ENCODE measurements at places on chromosomes 13 and 19.

GRCh38 chr13:74168263-74168675 lies 34.1 kb upstream of the KLF12 start:
- DNase-seq: no peak

- DNase-seq: no peak
Observed at GRCh38 chr19:35231956-35232645, 3.6 kb upstream of the FAM187B start.

DNA sequence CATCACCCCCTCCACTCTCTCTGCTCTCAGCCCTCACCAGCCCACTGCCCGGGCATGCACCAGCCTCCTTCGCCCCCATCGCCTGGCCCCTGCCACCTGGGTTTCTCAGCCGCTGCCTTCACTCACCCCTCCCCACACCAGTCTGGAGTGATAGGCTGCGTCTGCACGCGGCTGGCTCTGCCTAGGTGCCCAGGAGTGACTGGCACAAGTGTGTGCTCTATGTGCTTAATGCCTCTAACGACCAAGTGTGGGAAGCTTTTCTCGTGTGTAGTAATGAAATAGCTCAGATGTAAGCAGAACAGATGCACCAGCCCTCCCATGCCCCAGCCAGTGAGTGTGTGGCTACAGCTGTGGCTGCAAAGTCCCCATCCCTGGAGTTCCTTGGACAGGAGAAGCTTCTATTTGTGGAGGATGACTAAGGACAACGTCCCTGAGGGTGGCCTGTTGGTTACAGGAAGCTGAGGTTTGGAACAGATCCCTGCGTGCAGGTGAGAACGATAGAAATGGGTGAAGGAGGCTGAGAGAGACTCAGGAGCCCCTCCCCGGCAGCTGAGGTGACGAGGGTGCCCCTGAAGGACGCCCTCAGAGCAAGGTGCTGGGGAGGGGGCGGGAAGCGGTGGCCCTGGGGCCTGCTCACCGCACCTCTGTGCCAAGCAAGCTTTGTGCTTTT lies 35.6 kb downstream of the ATP11A start:
- DNase-seq: no peak

DNA sequence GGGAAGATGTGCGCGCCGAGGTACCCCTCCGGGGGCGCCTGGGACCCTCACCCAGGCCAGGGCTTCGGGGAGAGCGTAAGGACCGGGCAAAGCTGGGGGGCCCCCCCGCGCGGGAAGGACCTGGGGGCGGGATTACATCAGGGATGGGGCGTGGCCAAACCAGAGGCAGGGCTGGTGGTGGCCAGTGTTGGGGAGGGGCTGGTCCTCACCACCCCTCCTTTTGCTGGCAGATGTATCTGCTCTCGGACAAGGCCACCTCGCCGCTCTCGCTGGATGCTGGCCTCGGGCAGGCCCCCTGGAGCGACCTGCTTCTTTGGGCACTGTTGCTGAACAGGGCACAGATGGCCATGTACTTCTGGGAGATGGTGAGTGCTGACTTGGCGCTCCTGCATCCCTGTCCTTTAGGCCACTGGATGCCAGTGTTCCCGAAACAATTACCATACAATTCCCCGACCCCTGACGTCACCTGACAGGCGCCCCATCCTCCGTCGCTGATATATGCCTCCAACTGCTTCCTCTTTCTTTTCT lies 25.3 kb downstream of the TRPM4 start:
- no peak for DNase-seq

GRCh38 chr13:21929400-21929799 lies 258.5 kb downstream of the FGF9 start:
- DNase-seq: no peak

DNA sequence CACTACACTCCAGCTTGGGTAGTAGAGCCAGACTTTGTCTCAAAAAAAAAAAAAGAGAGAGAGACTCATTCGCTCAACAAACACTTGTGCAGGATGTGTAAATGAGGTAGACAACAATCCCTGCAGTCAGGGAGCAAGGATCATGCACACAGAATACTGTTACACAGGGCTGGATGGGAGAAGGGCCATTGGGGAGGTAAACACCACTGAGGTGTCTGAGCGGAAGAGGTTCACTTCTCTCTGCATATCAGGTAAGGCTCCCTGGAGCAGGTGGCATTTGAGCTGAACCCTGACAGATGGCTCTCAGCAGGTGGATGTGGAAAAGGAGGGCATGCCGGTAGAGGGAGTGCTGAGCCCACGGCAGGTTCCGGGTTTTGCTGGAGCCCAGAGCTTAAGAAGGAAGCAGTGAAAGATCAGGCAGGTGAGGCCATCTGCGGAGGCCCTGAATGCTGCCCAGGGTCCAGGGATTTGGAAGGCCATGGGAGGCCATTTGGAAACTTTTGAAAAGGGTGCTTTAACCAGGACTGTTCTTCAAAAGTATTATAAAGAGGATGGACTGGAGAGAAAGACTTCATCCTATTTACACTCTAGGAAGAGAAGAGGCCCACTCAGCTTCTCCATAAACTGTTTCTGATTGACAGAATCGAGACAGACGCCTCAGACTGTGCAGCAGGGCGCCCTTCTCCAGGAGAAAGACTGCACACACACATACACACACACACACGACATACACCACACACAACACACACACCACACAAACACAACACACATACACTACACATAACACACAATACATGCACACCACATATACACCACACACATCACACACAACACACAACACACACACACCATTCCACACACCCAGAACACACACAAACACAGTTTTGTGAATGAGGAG lies 199.4 kb downstream of the USP12 start:
- DNase-seq: peak; percentile 12

DNA sequence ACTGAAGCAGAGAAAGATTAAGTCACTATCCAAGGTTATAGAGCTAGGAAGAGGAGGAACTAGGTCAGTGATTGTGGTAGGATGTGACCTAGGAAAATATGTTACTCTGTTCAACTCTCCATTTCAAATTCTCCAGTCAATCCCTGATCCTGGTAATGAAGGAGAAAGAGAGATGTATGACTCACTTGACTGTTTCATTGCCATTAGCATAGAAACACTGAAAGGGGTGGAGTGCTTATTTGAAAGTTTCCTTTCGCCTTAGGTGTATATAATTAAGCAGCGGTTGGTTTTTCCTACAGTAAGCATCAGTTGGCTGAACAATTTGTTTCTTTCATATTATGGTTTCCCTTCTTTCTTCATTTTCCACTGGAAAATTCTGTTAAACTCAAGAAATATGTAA lies 198.1 kb upstream of the CSNK1A1L start:
- DNase-seq: no peak

DNA sequence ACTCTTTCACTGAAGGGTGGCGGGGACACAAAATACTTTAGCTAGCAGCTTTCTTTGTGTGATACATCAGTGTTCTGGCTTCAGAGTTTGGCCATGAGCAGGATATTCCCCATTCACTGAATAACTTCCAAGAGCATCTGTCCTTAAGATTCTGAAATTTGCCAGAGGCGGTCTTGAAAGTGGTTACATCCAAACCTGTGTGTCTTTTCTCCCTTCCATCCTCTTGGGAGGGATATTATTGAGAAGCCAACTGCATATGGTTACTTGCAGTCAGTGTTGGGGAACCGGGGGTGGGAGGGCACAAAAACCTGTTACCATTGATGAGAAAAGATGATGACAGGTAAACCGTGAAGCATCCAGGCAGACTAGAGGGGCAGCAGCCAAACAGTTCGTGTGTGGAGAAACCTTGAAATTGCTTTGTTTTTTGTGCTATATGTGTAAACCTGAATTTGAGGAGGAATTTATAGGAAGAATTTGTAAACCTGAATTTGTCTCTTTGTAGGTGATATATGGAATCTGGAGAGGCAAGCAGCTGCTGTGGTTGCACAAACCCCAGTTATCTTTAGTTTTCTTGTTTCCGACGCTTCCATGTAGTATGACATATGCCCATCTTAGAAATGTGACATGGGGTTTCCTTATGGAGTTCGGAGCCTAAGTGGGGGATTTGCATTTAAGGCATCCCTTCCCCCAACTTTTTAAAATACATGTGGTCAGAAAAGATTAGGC lies 104.8 kb downstream of the WDFY2 start:
- no peak for DNase-seq

GRCh38 chr13:85536706-85537105 lies 262.5 kb downstream of the SLITRK6 start:
- no peak for DNase-seq

Measured in CD4-positive, alpha-beta T cell treated with Interferon gamma for 1 hour (primary cell).